Activated CD4-positive, alpha-beta T cell treated with anti-CD3 and anti-CD28 coated beads, Interleukin-2, amount 50 U/mL, for 24 hours (primary cell): ENCODE measurements at places on chromosomes 4 and X.

DNA sequence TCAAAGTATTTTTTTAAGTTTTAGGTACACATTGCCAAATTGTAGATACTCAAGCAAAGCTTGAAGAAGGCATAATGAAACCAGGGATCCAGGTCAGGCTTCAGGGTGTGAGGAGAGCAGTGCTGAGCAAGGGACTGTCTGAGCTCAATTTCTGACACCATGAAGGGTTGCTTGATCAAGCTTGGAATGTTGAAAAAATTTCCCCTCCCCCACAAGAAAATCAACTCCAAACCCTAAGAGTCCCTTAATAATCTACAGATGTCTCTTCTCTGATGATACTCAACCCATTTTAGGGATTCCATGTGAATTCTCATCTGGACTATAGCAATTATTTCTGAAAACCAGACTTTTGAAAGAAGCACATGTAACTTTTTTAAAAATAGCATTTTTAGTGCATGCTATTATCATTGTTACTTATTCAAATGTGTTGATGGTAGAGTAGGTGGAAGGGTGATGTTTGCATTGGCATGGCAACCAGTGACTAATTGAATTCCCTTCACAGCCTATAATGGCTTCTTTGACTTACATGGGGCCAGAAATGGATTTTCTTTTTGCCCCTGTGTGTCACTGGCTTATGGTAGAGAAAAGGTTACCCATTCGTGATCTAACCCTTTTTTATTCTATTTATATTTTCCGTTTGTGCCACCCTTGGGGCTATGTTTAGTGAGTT is 252.0 kb downstream of the FBXW7 start:
- no peak for DNase-seq

DNA sequence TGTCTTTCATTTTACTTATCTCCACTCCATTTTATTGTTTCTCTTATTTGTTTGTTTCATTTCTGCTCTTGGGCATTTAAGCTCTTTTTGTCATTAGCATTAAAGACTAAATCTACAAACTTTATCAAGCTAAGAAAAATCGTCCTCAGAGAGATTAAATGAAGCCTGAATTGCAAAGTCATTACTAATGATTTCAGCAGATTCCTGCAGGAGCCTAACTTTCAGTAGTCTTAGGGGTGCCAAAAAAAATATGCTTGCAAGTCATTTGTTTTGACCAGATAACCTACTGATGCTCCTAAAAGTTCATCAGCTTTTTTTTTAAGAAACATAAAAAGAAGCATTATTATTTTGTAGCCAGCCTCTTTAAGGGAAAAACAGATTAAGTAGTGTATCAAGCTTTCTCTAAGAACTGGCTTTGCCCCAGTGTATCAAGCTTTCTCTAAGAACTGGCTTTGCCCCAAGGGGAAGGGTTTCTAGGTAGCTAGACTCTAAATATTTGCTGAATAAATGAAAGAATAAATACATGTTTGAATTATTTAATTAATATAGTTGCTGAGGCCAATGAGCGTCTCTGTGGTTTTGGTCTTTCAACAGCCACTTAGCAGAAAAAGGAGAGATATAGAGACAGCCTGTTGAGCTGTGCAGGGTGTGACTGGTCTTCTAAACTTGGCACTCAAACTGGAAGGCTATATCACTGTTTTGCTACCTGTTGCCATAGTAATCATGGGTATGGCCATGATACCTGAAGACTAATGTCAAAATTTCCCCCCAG is 174.2 kb downstream of the BTC start:
- DNase-seq, result no peak

DNA sequence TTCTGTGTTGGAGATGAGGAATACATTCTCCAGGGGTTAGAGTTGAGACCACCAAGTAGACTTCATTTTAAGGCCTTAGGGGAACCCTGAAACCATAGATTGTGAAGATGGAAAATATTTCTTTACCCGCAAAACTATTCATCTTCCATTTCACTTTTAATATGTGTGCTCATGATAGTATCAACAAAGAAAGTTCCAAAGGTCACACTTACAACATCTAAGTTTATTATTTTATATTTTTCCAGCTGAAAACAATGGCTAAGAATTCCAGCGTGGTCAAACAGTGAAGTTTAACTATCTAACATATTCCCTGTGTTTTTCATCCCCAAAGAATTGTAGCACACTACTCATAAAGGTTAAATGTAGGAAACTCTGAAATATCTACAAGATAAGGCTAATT is 214.5 kb upstream of the GIMD1 start:
- DNase-seq, result no peak

- no peak for DNase-seq
Measured at GRCh38 chr4:75671802-75672421, 1.3 kb downstream of the G3BP2 start.

DNA sequence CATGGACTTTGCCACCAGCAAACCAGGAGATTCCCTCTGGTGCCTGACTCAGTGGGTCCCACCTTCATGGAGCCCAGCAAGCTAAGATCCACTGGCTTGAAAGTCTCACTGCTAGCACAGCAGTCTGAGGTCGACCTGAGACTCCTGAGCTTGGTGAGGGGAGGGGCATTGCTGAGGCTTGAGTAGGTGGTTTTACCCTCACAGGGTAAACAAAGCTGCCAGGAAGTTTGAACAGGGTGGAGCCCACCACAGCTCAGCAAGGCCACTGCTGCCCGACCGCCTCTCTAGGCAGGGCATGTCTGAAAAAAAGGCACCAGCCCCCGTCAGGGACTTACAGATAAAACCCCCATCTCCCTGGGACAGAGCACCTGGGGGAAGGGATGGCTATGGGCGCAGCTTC is 28.1 kb downstream of the FAM9A start:
- DNase-seq, result no peak

DNA sequence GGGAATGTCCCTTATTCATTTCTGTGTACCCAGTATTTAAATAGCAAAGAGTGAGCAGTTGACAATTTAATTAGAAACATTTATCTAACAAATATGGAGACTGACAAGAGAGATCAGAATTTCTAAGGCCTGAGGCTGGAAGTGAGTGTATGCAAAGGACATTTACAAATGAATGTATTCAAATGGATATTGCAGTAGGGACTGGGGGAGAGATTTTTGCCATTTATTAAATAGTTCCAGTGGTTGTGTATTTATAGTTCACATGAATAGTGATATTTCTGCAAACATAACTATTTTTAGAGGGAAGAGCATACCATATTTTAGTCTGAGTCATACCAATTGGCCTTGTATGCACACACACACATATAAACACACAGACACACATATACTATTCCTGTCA is 592.4 kb downstream of the GLUD2 start:
- no peak for DNase-seq

DNA sequence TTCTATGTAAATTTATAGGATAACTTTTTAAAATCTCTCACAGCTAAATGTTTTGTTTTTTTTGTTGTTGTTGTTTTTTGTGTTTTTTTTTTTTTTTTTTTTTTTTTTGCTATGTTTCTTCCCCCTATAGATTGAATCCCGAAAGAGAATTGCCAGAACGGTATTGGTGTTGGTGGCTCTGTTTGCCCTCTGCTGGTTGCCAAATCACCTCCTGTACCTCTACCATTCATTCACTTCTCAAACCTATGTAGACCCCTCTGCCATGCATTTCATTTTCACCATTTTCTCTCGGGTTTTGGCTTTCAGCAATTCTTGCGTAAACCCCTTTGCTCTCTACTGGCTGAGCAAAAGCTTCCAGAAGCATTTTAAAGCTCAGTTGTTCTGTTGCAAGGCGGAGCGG is 4.1 kb downstream of the BRS3 start:
- DNase-seq, result no peak

DNA sequence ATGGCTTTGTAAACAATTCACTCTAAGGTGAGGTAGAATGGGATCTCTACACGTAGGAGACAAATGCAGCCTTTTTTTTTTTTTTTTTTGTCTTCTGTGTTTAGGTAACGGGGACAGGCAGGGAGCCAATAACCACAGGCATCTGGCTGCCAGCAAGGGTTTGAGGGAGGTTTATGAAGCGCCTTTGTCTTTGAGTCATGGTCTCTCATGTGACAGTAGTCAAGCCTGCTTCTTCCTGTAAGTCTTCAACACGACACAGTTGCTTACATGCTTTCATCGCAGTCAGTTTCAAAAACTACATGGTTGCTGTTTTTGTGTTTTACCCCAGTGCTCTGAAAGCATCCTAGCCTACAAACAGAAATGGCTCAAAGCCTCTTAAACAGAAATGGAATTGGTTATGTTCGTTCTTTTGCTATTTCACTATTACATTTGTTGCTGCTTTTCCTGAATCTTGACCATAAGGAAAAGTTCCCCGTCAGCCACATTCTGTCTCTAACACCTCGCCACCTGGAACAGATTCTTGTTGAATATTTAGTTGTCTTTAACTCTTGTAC is 127.8 kb upstream of the METTL14 start:
- no peak for DNase-seq
